ENCODE measurements at places on chromosomes 6 and 20. TPM values are rescaled to one million over a fixed set of nuclear protein-coding genes. Genes with fewer than 3 reads are reported as not detected.

The RBBP8NL gene
- not detected for polyA plus RNA-seq

- H3K4me3 ChIP-seq, result no peak overlapping the region
- H3K27me3 ChIP-seq, result no peaks in the 10 kb centered on the region
- H3K36me3 ChIP-seq, result no peaks in the 10 kb centered on the region
- no peak for DNase-seq
- H3K4me1 ChIP-seq, result no peaks in the 10 kb centered on the region
- no peak overlapping the region for H3K27ac ChIP-seq
Observed at GRCh38 chr6:21506126-21506525, 87.4 kb upstream of the SOX4 start.

- no peaks in the 10 kb centered on the region for H3K27me3 ChIP-seq
- H3K4me1 ChIP-seq, result peaks cover 7% of the 10 kb centered on the region
- peak overlapping the region; percentile 90 for H3K27ac ChIP-seq
- DNase-seq, result no peak
- no peaks in the 10 kb centered on the region for H3K36me3 ChIP-seq
- no peak overlapping the region for H3K4me3 ChIP-seq
Observed at GRCh38 chr6:121492536-121492935, 57.1 kb downstream of the GJA1 start.

DNA sequence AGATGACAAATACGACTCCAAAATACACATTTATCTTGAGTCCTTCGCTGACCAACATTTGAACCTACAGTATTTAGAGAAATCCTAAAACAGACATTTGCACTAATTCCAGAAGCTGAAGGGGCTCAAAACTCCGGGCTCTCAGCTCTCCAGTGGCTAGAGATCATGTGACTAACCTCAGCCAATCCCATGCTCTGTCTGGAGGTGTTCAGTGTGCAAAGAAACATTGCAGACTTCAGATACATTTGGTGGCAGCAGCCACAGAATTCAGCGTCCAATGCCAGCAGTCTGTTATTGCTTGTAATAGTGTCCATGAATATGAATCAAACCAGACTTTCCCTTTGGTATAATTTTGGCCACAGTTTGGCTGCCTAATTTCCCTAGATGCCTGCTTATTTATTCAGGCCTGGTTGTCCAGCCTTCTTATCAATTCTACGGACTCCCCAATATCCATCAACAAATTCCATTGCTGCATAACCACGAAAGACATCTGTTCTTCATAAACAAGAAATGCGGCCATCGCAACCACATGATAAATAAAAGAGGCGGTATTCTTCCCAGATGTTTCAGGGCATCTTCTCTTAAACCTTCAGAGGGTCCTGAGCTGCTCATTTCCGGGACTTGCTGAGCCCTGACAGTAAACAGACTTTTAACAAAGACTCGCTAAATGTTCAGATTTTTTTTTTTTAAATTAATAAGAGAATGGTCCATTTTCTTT is 14.5 kb upstream of the CYP24A1 start:
- no peaks in the 10 kb centered on the region for H3K36me3 ChIP-seq
- no peak overlapping the region for H3K27ac ChIP-seq
- DNase-seq, result no peak
- H3K4me3 ChIP-seq, result no peak overlapping the region
- no peaks in the 10 kb centered on the region for H3K27me3 ChIP-seq

- DNase-seq, result no peak
- no peak overlapping the region for H3K27ac ChIP-seq
- no peaks in the 10 kb centered on the region for H3K27me3 ChIP-seq
- H3K4me3 ChIP-seq, result no peak overlapping the region
- H3K4me1 ChIP-seq, result peaks cover 10% of the 10 kb centered on the region
- no peaks in the 10 kb centered on the region for H3K36me3 ChIP-seq
Observed at GRCh38 chr6:163444077-163444476, 29.6 kb downstream of the QKI start.

- H3K4me3 ChIP-seq, result no peak overlapping the region
- H3K27ac ChIP-seq, result no peak overlapping the region
- no peaks in the 10 kb centered on the region for H3K27me3 ChIP-seq
- H3K36me3 ChIP-seq, result no peaks in the 10 kb centered on the region
- no peaks in the 10 kb centered on the region for H3K4me1 ChIP-seq
Observed at GRCh38 chr6:165833355-165833754, 170.3 kb upstream of the PDE10A start.

DNA sequence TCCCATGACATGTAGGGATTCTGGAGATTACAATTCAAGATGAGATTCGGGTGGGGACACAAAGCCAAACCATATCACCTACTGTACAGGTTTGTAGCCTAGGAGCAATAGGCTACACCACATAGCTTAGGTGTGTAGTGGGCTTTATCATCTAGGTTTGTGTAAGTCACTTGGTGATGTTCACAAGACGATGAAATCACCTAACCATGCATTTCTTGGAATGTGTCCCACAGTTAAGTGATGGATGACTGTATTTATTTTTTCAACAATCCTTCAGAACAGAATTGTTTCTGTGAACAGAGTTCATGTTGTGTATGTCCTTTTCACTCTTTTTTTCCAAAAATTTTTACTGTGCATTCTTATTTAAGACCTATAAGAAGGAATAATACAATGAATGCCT is 76.1 kb downstream of the DTD1 start:
- H3K4me1 ChIP-seq, result no peaks in the 10 kb centered on the region
- no peak for DNase-seq
- no peaks in the 10 kb centered on the region for H3K27me3 ChIP-seq
- no peak overlapping the region for H3K27ac ChIP-seq
- H3K36me3 ChIP-seq, result no peaks in the 10 kb centered on the region
- H3K4me3 ChIP-seq, result no peak overlapping the region

The ZNF831 gene
- 0.03 TPM for polyA plus RNA-seq

- no peak overlapping the region for H3K27ac ChIP-seq
- no peak for DNase-seq
- H3K27me3 ChIP-seq, result no peaks in the 10 kb centered on the region
- H3K4me1 ChIP-seq, result no peaks in the 10 kb centered on the region
Observed at GRCh38 chr20:22232923-22233322, 351.4 kb downstream of the FOXA2 start.

DNA sequence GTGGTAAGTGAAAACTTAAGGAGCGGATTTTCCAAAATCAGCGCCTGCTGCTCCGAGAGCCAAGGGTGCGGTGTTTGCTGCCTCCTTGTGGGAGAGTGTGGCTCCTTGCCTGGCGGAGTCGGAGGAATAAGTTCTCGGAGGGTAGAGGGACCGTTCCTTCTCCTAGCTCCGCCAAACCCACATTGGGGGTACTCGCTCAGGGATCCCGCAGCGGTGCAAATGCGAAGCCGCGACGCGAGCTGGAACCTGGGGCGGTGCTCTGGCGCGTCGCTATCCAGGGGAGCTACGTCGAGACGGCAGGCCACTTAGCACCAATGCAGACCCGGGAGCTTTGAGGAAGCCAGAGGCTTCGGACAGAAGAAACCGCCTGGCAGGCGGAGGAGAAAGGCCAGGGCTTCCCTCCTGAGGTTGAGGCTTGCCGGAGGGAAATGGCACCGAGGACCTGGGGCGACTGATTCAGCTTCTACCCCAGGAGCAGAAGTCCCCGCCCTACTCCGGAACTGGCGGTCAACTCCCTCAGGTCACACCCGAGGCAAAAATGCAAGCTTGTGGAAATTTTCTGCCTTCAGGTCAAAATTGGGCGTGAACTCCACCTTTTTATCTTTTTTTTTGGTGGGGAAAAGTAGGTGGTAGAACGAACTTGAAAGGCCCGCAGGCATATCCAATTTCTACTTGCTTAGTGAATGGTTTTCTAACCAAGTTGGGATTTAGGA is 5.7 kb upstream of the DDX43 start:
- peak; percentile 63 for DNase-seq
- H3K36me3 ChIP-seq, result no peaks in the 10 kb centered on the region
- no peaks in the 10 kb centered on the region for H3K27me3 ChIP-seq
- H3K4me1 ChIP-seq, result no peaks in the 10 kb centered on the region

GRCh38 chr20:38828514-38829295 is 23.2 kb downstream of the PPP1R16B start:
- no peak overlapping the region for H3K27ac ChIP-seq
- DNase-seq, result no peak
- no peaks in the 10 kb centered on the region for H3K4me1 ChIP-seq
- no peak overlapping the region for H3K4me3 ChIP-seq
- no peaks in the 10 kb centered on the region for H3K27me3 ChIP-seq

The SCRT2 gene
- not detected for polyA plus RNA-seq

DNA sequence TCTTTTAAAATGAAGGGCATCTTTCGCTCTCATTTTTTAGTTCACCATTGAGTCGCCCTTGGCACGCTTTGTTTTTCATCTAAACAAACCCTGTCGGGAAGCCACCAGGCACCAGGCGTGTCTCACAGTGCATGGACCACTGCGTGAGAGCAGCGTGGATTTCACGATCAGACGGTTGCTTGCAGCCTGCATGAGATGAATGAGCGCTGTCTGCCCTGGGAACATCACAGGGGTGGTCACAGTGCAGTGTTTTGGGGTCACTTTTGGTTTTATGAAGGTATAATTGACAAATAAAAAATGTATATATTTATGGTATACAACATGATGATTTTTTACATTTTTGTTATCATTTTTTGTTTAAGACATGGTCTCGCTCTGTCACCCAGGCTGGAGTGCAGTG is 61.3 kb downstream of the CDH4 start:
- H3K4me1 ChIP-seq, result no peaks in the 10 kb centered on the region
- no peak for DNase-seq
- no peak overlapping the region for H3K4me3 ChIP-seq
- H3K27me3 ChIP-seq, result no peaks in the 10 kb centered on the region
- H3K36me3 ChIP-seq, result no peaks in the 10 kb centered on the region

DNA sequence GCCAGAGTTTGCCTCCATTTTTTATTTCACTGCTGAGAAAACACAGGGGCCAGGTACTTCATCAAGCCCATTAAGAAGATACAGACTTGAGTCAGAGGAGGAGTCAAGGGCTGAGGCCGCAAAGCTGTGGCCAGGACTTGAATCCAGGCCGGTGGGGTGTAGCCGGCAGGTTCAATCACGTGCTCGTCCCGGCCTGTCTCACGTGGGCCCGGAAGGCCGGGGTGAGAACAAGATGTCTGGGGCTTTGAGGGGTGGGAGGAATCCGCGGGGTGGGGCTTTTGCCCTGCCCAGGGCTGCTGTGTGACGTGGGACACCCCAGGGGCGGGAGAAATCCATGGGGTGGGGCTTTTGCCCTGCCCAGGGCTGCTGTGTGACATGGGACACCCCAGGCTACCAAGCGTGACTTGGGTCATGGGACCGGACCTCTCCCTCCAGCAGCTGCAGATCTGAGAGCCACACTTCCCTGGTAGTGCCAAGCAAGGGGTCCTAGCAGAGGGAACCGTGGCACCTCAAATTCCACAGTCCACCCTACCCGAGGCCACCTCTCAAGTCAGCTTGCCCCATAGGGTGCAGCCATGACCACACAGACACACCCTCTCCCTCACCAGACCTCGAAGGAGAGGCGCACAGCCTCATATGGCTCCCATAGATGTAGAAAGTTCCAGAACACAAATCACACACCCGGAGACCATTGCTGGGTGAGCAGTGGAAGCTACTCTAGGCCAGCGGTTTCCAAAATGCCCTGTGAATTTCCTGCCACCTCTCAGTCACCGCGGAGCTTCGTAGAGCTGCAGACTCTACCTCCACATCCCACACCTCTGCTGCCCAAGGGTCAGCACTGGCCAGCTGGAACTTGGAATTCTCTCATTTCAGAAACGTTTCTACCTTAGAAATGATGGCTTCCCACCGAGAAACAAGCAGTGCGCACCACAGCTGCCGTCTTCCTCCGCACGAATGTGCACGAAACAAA is 156.1 kb downstream of the DLL1 start:
- H3K4me3 ChIP-seq, result no peak overlapping the region
- DNase-seq, result peak; percentile 48
- H3K27me3 ChIP-seq, result no peaks in the 10 kb centered on the region

The IMPG1 gene
- polyA plus RNA-seq, result 0.03 TPM

DNA sequence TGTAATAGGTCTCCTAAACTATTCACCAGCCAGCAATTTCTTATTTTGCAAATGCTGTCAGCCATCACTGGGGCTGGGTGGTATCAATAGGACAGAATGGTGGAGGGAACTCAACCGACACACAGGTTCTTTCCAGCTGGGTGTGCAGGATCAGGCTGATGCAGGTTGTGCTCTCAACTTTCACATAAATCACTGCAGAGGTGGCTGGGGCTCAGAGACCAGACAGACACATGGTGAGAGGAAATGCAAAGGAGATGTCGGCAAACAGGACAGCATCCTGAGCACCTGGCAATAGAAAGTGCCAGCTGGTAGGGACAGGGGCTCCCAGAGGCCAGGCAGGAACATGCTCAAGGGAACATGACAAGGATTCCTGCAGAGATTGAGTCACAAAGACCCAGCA is 254.9 kb downstream of the SOD2 start:
- no peaks in the 10 kb centered on the region for H3K27me3 ChIP-seq
- no peaks in the 10 kb centered on the region for H3K4me1 ChIP-seq
- DNase-seq, result no peak
- no peaks in the 10 kb centered on the region for H3K36me3 ChIP-seq

DNA sequence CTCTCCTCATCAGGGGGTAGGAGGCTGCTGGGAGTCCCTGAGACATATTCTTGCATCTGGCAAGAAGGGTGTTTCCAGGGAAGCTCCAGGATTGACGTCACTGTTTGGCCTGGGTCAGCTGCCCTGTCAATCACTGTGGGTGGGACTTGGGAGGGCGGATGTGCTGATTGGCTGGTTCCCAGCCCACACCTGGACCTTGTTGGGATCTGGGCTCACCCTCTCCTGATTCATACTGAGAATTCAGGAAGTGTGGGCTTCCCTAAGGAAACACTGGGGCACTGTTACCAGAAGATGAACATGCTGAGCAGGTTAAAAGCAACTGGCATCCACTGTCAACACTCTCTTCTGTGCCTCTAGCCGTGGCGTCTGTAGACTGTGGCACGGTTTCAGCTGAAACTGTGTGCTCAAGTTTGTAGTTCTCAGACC is 36.5 kb downstream of the CDH26 start:
- H3K4me3 ChIP-seq, result no peak overlapping the region
- no peaks in the 10 kb centered on the region for H3K36me3 ChIP-seq
- H3K4me1 ChIP-seq, result no peaks in the 10 kb centered on the region
- H3K27me3 ChIP-seq, result peaks cover 1% of the 10 kb centered on the region

DNA sequence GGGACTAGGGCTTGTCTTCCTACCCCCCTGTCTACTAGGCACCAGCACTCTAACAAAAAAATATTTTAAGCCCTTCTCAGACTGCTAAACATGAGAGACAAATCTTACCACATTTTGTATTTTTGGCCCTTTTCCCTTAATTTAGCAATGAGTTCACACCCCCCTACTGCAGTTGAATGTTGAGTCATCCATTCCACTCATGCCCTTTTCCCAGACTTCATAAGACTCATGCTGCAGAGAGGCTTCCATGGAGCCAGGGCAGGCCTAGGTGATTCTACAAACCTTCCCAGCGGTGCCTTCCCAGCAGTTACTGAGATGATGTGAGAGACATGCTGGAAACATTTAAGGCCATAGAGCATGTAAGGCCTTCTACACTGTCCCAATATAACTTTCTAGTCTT is 53.9 kb downstream of the PXDC1 start:
- no peak overlapping the region for H3K4me3 ChIP-seq
- H3K4me1 ChIP-seq, result peaks cover 5% of the 10 kb centered on the region
- DNase-seq, result no peak
- H3K27ac ChIP-seq, result no peak overlapping the region

Measured in aorta (tissue), 5 donors.